Caudate nucleus (tissue), 63 donors: ENCODE measurements at places on chromosomes 5 and 9.

DNA sequence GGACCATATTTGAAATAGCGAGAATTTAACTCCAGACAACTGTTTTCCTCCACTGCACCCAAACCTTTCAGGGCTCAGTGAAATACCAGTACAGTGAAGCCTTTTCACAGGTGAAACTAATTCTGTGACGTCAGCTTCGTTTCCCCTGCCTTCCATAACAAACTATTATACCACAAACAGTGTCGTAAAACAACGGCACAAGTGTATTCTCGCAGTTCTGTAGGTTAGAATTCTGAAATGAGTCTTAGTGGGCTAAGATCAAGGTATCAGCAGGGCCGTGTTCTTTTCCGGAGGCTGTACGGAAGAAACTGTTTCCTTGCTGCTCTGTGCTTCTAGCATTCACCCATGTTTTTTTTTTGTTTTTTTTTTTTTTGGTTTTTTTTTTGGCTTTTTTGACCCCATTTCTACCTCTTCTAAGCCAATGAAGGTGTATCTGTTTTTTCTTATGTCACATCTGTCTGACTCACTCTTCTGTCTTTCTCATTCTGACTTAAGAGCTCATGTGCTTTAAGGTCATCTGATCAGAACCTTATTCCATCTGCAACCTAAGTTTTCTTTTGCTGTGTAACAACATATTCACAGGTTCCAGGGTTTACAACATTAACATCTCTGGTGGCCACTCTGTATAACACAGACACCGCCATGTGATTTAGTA lies 20.1 kb downstream of the ISOC1 start:
- no peak for DNase-seq

DNA sequence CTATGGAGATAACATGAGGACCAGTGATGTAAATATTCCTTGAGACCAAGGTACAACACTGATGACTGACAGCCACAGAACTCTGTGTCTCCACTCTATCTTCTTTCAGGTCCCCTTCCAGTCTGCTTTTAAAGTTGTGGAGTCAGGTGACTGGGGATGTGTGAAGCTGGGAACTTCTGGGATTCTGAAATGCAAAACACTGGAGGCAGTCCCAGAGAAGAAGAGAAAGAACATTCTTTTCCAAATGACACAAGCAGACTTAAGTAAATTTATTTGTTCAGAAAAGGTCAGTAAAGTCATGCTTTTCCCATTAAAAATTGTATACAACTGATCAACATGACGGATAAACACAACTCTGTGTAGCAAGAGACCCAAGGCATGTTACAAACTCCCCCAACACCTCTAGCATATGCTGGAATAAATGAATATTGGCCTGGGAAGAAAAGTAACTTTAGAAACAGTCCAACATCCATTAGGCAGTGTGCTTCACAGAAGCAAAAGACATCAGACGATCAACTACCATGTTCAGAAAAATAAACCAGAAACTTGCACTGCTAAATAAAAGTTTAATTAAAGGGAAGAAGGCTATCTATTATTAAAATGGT lies 92.4 kb upstream of the IFNK start:
- DNase-seq = no peak

- no peak for DNase-seq
Measured at GRCh38 chr9:108588246-108588645, 267.5 kb downstream of the ACTL7B start.

- no peak for DNase-seq
Measured at GRCh38 chr9:127854184-127854806, at the start of gene ENG. Gene ENG (minus strand): TSS chr9:127854658. CDS start chr9:127854355, 303 bp downstream.

DNA sequence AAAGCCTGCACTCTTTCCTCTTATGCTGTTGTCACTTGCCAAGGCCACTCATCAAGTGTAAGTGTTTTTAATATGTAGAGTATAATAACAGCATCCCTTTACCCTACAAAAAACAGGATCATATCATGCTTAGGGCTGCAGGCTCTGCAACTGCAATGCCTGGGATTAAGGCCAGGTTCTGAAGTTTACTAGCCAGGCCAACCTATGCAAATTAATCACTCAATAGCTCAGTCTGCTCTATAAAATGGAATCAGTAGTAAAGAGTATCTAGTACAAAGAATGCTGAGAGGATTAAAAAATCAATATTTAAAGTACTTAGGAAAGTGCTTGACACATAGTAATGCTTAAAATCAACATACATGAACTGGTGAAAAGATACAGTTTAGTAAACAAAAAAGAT lies 253.3 kb downstream of the EDIL3 start:
- DNase-seq = no peak
